ENCODE measurements at places on chromosomes 2 and 18.

DNA sequence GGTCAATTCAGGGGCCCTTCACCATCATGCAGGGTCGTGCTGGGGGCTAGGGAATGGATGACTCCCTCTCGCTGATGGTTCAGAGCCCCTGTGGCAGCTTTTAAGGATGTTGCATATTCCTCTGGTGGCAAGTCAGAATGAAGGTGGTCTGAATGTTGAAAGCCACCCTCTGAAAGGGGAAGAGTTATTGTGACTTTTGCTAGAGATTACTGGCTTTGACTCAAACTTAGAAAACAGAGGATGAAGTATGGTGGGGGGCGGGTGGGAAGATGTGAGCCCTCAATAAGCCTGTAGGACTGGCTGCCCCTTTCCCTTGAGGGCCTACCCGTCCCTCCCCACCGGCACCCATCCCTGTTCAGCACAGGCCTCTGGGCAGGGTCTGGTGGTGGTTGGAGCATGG is 23.2 kb downstream of the MC2R start:
- DNase-seq, result no peak

- DNase-seq, result no peak
Measured at GRCh38 chr2:11437602-11438001, 28.4 kb downstream of the E2F6 start.

- no peak for DNase-seq
Measured at GRCh38 chr2:220665108-220665471, 907.0 kb downstream of the EPHA4 start.

DNA sequence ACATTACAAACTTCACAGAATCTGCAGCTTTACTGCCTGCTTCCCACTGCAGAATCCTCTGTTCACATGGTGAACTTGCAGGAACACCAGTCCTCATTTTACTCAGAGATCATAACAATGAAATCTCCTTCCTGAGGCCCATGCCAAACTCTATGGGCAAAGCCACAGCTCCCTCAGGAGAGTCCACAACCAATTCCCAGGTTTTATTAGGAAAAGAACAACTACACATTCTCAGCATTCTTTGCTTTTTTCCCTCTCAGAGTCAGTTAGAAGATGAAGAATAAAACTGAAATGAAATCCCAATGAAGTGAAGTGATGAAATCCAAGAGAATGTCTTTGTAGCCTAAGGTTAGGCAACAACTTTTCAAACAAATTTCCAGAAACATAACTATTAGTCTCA is 233.7 kb downstream of the DSEL start:
- DNase-seq, result no peak

DNA sequence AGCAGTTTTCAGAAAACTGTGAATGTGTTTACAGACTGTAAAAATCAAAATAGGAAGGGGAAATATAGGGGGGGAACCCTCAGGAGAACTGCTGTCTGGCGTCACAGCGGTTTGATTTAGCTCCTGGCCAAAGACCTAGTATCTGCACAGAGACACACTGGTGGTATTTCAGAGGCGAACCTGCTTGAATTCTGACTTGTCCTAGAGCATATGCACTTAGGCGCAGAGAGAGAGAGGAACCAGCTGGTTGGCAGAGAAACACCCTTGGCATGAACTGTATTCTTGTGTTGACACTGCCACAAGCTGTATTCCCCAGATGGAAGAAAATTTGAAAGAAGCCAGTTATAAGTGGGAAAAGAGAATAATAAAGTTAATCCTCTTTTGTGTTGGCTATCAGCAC is 506.5 kb upstream of the NRP2 start:
- no peak for DNase-seq

DNA sequence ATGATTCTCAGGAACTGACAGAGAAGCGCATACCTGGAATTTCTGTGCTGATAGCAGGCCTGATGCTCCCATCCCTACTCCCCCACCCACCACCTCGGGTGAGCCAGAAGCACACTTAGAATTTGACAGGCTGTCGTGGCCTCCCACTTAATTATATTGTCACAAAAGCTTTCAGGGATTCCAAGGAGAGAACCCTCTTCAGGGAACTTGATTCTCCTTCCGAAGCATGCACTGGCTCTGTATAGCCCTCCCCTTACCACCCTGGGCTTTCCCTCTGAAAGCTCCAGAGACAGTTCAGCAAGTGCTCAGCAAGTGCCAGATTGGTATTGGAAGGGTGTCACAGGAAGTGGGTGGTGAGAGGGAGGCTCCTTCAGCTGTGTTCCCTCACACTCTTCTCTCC is 252.5 kb upstream of the SIX2 start:
- no peak for DNase-seq

DNA sequence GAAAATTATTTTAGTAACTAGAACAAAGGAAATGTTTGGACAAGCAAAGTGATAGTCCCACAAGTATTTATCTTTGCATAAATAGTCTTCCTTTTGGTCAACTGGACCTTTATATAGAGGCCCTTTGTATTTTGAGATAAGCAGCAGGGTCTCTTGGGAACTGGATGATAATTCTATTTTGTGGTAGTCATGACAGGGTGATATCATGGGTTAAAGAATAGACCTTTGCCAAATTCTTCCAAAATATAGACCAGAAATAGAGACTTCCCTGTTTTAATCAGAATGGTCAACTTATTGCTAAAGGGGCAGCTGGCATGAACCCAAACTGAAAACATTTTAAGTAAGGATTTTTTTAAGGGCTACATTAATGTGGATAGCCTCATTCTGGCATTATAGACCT is 10.5 kb downstream of the PLEK start:
- no peak for DNase-seq

DNA sequence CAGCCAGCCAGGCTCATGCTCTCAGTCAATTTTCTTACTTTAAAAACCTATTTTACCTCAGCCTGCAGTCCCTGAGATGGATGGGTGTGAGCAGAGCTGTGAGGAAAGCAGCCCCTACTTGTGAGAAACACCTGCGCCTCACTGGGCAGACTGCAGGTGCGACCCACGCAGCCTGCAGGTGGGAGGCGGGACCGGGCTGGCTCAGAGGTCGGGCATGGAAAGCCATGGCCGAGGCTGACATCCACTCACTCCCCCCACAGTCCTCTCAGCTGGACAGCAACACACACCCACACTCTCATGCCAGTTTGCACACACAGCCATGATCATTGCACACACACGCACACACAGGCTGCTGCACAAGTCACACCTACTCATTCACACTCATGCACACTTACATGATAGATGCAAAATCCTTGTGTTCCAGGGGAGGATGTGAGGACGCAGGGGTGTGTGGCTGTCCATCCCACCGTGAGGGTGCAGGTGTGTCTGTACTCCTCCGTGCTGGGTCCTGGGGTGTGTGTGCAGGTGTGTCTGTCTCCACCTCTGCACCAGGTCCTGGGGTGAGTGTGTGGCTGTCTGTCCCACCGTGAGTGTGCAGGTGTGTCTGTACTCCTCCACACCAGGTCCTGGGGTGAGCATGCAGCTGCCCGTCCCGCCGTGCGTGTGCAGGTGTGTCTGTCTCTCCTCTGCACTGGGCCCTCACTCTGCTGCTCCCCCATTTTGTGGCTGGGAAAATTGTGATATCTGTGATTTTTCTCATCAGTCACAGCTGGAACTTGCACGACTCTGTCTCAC is 166.5 kb downstream of the RTP5 start:
- no peak for DNase-seq

DNA sequence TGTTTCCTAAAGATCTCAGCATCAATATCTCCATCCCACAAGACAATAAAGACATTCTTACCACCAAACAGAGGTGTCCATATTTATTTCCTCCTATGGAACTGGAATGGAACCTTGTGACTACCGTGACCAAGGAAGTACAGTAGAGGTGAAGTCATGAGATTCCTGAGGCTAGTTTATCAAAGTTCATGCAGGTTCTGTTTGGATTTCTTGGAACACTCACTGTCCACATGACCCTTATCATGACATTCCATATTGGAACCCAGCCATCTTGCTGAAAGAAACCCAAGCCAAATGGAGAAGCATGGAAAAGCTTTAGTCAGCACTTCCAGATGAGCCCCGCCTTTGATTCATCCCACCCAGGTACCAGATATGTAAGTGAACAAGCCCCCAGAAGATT is 516.0 kb upstream of the POU3F3 start:
- DNase-seq, result no peak

GRCh38 chr18:54647176-54647575 is 56.1 kb downstream of the DYNAP start:
- DNase-seq, result no peak
